ENCODE measurements at places on chromosomes 5 and 9.

GRCh38 chr9:13213337-13213736 is 66.2 kb downstream of the MPDZ start:
- peak; percentile 33 for DNase-seq

- DNase-seq = no peak
Observed at GRCh38 chr9:89278551-89278950, 32.4 kb upstream of the CKS2 start.

DNA sequence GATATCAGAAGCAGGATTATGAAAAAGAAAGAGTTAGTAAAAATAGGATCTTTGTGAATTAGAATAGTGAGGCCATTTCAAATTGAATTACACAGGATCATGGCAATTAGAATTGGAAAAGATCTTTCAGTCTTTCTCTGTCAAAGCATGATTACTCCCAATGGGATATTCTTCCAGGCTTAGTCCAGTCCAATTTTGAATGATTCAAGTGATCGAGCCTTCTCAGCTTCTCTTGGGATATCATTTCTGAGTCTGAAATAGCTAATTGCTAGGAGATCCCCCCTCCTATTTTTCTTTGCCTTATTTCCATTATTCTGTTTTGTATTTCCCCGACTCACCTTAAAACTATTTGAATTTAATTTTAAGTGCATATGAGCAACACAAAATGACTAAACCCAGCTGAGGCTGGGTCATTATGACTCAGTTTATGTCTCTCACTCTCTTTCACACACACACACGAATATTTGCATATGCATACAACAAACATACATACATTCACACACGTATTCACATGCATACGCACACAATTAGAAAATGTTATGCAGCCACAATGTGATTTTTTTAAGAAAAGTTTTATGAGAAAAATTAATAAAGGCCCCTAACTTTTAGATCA is 34.8 kb upstream of the EFNA5 start:
- DNase-seq = peak; percentile 75

- DNase-seq = peak; percentile 14
Observed at GRCh38 chr9:35164711-35165110, 2.9 kb downstream of the UNC13B start.

- DNase-seq = no peak
Observed at GRCh38 chr5:15004506-15004905, 132.9 kb upstream of the ANKH start.

- DNase-seq = no peak
Observed at GRCh38 chr5:171317230-171317629, 8.2 kb downstream of the TLX3 start.

DNA sequence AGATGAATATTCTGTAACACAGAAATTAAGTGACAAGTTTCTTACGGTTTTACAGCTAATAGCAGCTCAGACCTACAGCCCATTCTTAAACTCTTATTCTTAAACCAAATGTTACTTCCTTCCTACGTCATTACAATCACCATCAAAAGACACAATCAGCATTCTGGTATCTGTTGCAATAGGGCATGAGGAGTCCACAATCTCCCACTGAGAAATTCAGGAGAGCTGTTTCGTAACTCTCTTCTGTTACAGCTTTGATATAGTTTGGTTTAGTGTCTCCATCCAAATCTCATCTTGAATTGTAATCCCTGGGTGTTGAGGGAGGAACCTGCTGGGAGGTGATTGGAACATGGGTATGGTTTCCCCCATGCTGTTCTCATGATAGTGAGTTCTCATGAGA is 163.4 kb downstream of the GAS1 start:
- peak; percentile 88 for DNase-seq

GRCh38 chr5:73095564-73096238 is 24.7 kb upstream of the TMEM171 start:
- no peak for DNase-seq

DNA sequence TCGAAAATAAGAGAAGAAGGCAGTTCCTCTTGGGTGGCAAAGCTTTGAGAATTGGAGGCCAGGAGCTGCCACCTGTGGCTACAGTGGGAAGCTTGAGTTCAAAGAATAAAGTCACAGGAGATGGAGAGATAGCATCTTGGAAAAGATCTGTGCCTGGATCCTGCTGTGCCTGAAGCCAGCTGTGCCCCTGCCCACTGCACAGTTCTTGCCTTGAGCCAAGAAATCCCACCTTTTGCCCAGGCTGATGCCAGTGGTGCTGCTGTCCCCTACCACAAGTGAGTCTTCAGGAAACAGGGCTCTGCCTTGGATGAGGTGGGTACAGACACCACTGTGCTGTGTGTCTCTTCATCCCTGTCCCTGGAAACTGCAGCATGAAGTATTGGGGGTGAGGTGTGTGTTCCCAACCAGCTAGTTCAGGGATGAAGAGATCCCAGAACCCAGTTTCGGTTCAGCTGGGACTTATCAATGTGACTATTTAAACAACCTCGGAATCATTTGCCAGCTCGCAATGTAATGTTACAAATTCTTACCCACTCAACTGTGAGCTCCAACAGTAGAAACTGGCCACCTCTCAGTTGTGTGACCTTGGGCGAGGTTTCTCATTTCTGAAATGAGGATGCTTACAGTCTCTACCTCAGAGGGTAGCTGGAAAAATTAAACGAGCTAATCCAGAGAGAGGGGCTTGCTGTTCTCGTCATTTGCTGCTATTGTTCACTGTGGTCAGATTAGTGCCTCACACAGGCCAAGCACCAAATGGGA is 5.9 kb downstream of the IER5L start:
- DNase-seq = no peak

- DNase-seq = peak; percentile 4
Observed at GRCh38 chr9:2354856-2355696, 266.5 kb upstream of the VLDLR start.

DNA sequence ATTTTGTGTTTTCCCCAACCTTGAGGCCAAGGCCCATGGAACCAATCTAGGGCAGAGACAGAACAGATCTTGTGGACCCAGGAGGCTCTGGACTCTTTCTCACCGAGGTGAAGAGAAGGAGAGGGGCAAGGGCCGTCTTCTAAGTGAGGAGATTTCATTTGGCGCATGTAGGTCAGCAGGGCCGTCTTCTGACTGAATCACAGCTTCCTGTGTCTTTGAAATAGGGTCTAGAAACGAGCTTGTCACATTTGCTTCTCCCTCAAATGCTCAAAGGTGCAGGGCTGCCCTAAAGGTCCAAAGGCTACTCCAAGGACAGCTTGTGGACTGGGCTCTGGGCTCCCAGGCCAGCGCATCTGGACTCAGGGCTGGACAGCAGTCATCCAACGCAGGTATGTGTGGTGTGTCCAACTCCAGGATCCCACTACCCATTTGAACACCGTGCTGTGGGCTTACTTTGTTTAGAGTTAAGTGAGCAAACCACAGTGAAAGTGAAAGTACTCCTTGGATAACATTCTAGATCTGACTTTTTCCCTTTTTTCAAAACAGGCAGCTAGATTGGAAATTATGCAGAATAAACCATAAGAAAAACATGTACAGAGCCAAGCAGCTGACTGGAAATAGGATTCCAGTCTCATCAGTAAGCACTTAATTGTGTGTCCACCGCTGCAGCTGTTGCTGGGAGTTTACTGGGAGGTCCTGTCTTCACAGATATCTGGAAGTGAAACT is 357.0 kb downstream of the GADD45G start:
- peak; percentile 62 for DNase-seq

GRCh38 chr9:6634444-6634843 is 11.1 kb downstream of the GLDC start:
- DNase-seq = no peak

DNA sequence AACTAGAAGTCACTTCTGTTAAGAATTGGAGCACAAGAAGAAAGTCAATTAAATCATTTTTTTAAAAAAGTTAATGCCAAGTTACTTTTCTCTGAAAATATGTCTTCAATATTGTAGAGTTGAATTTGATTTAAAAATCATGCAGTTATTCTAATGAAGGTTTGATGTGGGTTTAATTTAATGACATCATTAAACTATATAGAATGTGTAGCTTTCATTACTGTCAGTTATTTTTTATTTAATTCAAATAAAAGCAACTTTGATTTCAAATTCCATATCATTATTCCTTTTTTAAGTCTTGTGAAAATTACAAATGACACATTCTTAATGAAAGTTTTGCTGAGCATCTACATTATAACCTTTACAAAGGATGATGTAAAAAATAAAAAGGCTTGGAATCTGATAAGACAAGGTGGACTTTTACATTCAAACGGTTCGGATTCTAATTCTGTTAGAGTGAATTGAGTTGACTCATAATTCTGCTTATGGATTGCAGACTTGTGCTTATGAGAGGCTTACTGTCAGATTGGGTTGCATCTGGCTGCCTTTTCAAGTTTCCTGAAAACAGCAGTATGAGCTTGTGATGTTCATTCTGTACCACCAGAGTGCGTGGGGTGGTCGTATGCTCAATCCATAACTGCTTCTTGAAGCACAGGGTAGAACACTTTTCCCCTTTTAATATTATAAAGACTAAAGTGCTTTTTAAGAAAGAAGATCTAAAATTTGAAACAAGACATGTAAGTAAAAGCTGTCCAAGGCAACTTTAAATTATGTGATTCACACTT is 253.0 kb upstream of the ARRDC3 start:
- no peak for DNase-seq

DNA sequence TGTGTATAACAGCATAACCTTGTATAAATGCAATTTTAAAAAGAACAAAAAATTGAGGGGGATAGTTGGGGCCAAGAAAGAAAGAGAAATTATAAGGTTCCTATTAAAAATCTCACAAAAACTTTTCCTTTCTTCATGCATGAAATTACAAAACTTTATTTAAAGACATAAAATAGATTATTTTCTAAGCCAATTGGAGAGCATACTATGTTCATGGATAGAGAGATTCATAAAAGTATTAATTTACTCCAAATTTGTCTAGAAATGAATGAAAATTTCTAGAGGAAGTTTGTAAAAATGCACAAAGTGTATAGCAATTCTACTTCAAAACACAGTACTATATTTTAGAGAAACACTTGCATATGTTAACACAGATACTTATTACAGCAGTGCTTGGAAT is 200.4 kb downstream of the PCSK1 start:
- no peak for DNase-seq

DNA sequence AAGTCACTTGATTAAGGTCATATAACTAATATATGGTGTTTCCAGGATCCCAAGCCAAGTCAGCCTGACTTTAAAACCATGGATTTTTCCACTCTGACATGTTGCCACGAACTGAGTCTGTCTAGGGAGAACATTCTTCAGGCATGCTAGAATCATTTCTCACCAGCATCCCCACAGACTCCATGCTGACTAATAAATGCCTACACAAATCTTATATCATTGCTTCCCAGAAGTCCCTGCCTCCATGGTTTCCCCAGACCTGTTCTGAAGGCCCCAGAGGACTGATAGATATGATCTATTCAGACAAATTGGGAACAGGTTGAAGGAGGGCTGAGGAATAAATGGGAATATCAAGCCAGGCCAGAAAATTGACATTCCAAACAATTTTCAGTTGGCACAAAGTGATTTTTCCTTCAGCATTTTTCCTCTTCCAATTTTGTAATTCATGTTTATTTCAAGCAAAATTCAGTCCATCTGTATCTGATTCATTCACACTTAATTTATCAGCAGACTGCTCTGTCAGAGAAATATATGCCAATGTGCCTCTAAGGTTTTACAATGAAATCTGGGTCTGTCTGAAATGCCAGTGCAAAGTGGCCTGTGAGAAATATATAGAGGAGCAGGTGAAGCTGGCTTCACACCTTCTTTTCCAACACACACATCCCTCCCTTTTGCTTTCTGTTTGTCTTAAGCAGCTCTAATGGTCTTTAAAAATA is 413.6 kb upstream of the TNC start:
- peak; percentile 96 for DNase-seq

- no peak for DNase-seq
Observed at GRCh38 chr9:85331626-85332025, 410.1 kb downstream of the AGTPBP1 start.

- DNase-seq = peak; percentile 57
Observed at GRCh38 chr9:92668746-92669526, 995 bp downstream of the IPPK start.

- peak; percentile 78 for DNase-seq
Observed at GRCh38 chr9:124743686-124744348, 27.3 kb downstream of the NR6A1 start.

GRCh38 chr9:114754581-114754980 is 51.3 kb downstream of the TNFSF15 start:
- DNase-seq = no peak

GRCh38 chr9:105087910-105088898 is 156.2 kb upstream of the SLC44A1 start:
- no peak for DNase-seq

- DNase-seq = peak; percentile 96
Observed at GRCh38 chr9:110835404-110835803, 166.8 kb downstream of the MUSK start.

DNA sequence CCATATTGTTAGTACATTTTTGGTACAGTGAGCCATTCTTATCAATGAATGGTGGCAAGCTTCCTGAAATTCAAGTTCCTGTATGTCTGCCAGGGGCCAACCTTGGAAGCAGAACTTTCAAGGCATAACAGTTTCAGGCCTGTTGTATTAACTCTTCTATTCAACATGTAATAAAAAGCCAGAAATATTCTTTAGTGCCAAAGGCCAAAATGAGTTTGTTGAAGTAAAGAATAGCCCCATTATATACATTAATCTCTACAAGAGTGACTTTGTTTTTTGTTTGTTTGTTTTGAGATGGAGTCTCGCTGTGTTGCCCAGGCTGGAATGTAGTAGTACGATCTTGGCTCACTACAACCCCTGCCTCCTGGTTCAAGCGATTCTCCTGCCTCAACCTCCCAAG is 321.3 kb downstream of the KDM4C start:
- no peak for DNase-seq

DNA sequence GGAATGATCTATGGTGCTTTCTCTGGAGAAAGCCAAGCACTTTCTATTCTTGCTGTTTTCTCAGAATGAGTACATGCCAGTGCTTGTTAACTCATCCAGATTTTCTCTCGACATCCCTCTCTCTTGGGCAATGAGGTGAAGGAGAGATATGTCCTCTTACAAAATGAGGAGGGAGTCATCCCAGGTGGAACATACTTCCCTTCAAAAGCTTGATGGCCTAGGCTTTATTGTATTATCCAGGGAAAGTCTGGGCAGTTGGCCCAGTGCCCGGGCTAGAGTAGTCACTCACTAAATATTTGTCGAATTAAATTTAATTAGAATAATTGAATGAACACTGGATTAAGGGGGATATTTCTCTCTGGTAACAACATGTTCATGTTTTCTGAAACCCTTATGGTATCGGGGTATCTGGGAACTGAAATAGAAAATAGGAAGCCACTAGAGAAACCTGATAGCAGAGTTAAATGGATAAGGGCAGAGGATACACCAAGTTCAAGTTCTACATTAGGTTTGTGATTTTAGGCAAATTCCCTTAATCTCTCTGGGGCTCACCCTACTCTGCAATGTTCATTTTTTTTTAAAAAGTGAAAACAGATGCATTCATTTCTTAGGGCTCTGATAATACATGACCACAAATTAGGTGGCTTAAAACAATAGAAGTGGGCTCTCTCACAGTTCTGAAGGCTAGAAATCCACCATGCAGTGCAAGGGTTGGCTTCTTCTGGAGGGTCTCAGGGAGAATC is 99.6 kb downstream of the LIFR start:
- DNase-seq = peak; percentile 64

GRCh38 chr5:119077444-119077843 is 6.6 kb downstream of the DMXL1 start:
- no peak for DNase-seq

- DNase-seq = no peak
Observed at GRCh38 chr9:92763721-92764380, 782 bp downstream of the BICD2 start.
